Activated CD4-positive, alpha-beta T cell treated with anti-CD3 and anti-CD28 coated beads for 48 hours (primary cell): ENCODE measurements at places on chromosomes 12 and 14.

DNA sequence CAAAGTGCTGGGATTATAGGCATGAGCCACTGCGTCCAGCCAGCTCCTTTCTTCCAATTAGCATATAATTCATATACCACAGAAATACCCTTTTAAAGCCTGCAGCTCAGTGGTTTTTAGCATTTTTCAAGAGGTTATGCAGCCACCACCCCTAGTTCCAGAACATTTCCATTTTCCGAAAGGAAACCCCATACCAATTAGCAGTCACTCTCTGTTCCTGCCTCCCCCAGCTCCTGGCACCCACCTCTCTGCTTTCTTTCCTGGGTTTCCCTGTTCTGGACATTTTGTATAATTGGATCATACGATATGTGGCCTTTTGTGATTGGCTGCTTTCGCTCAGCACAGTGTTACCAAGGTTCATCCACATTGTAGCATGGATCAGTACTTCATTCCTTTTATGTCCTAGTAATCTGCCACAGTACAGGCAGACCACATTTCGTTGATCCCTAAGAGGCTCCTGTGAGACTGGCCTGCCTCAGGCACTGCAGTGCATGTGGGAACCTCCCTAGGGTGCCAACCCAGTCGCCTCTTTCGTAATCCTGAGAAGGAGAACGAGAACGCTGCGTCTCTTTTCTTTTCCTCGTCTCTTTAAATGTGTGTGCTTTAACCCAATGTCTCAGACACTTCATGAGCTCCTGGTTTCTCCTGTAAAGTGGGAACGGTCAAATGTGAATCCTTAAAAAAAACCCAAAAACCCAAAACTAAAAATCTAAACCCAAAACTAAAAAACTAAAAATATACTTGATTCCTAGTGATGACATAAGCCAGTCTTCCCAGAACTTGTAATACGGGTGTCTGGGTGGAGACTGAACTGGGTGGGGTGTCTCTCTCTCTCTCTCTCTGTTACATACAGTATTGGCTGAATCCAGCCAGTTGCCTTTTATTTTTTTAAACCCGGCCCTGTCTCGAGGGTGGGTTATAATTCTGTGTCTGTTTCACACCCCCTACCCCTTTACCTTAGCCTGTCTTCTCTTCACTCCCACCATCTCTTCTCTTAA is 14.7 kb downstream of the AACS start:
- DNase-seq, result no peak

DNA sequence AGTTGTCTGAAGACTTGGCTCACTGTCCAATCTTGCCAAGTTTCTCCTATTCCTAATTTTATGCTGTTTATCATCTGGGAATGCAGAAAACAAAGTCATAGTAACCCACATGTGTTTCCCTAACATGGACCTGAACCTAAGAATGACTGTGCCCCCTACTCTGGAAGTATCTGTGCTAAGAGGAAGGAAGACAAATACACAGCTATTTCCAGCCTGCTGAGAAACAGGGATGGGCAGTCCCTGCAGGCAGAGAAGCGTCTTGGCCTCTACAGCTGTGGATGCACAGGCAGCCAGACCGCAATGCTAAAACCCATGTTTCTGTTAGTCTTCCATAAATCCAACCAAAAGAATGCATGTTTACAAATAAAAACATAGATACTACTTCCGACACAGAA is 56.2 kb downstream of the DUSP16 start:
- no peak for DNase-seq

- DNase-seq, result no peak
Observed at GRCh38 chr14:64807551-64807950, 72.2 kb downstream of the SPTB start.

DNA sequence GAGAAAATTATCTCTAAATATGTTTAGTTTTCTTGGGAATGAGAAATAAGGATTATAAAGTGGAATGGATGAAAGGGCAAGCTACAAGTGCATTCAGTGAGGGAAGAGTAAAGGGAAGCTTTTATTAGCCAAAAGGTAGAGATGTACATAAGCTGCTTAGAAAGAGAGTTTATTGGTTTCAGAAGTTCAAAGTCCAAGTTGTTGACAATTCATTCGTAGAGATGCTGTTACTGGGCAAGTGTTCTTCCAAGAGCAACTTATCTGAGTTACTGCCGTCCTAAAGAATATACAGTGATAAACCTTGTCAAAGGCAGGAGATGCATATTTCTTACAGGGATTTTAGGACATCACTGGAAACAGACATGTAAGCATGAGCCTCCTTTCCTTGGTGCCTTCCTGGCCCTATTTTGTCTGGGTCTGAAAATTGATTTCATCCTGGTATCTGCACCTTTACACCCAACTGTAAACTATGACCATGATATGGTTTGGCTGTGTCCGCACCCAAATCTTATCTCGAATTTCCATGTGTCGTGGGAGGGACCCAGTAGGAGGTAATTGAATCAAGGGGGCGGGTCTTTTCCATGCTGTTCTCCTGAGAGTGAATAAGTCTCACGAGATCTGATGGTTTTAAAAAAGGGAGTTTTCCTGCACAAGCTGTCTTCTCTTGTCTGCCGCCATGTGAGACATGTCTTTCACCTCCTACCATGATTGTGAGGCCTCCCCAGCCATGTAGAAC is 46.8 kb downstream of the TRMT5 start:
- DNase-seq, result no peak

- peak; percentile 46 for DNase-seq
Observed at GRCh38 chr12:65666876-65667275, 157.4 kb upstream of the HMGA2 start.

DNA sequence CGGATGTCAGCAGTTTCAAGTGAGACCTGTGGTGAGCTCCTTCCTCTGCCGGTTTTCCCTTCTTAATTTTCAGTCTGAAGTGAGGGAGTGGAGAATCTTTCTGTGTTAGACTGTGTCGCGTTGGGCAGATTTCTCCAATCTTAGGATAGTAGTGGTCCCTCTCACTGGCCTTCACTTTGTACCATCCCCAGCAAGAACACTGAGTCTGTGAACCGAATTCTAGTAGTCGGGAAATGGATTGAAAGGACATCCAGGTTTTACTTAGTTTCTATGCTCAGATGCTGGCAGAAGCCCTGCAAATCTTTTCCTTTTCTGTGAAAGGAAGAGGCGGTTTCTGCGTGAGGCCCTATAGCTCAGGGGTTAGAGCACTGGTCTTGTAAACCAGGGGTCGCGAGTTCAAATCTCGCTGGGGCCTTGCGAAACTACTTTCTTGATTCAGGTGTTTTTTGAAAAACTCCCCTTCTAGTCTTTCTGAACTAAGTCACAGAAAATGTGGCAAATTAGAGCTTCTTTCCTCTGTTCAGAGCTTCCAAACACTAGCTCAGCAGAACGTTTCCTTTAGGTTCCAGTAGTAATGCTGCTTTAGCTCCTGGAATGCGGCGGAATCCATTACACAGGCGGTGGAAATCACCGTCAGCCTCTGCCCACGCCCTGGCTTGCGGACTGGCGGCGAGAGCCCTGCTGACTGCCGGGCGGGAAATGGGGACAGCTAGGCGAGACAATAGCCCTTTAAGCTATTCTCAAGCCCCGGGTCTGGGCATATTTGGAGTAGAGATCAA is 2.8 kb upstream of the RNASE4 start:
- DNase-seq, result peak; percentile 93

- DNase-seq, result no peak
Observed at GRCh38 chr12:113655919-113656318, 184.2 kb upstream of the LHX5 start.

GRCh38 chr12:47986832-47987231 is 17.4 kb downstream of the COL2A1 start:
- no peak for DNase-seq

GRCh38 chr12:53051881-53052412 is 2.1 kb downstream of the TNS2 start:
- no peak for DNase-seq

DNA sequence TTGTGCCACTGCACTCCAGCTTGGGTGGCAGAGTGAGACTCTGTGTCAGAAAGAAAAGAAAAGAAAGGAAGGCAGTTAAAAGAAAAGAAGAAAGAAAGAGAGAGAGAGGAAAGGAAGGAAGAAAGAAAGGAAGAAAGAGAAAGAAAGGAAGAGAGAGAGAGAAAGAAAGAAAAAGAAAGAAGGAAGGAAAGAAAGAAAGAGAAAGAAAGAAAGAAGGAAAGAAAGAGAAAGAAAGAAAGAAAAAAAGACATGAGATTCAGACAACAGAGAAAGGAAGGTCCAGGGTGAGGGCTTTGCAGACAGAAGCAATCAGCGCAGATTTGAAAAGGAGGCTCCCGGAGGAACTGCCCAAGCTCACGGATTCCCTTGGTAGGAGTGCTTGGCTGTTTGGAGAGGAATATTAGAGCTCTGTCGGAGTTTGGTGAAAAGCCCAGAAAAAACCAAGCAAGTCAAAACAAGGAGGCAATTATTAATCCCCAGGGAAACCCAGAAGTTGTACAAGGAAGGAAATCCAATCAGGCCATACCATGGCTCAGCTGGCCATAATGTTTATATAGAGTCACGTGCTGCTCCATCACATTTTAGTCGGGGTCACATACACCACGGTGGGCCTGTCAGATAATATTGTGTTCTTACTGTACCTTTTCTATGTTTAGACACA is 11.6 kb upstream of the CCDC85C start:
- no peak for DNase-seq

DNA sequence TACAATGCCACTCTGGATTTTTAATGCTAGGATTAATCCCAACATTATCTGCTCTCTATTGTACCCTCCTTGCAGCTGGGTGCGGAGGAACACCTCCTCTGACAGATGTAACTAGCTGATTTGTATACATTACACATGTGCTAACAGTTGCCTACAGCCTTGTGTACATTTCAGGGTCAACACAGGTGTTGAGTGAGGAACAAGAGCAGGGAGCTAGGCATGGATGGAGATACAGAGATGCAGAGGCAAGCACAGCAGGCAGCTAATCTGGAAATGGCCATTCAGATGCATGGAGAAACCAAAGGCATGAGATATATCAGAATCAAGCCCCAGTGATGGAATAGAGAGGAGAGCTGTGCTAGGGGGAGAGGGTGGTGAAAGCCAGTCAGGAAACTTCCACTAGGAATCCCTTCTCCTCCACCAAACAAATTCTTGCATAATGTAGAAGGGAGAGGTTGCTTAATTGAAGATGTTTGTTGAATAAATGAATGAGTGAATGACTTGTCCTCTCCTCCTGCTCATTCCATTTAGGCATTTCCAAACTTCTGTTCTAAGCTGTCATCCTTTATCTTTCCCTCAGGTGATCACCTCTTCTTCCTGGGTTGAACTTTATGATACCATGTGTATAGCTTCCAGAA is 313.2 kb downstream of the ATP23 start:
- no peak for DNase-seq

GRCh38 chr14:22265319-22266141 is 323.5 kb downstream of the DAD1 start:
- no peak for DNase-seq

DNA sequence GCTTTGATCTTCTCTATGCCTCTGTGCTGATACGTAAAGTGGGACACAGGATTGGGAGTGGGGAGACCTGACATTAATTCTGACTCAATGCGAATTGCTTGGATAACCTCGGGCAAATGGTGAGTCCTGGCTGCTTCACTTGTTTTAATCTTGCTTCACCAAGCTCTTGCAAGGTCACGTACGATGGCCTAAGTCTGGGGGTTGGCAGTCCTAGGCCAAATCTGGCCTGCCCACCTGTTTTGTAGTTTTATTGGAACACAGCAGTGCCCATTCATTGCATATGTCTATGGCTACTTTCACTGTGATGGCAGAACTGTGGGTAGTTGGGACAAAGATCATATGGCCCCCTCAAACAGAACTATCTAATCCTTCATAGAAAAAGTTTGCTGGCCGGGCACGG is 13.4 kb downstream of the CLSTN3 start:
- DNase-seq, result no peak

DNA sequence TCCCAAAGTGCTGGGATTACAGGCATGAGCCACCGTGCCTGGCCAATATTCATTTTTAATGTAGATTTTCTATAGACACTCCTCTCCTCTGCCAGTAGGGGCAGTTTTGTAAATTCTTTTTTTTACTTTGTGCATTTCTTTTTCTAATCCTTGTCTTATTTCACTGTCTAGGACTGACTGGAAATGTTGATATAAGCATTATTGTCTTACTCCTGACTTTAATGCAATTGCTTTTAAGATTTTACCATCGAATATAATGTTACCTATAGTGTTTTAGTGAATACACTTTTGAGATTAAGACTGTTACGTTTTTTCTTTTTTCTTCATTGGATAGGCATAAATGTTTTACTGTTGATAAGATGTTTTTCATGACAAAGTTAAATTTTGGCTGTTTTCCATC is 35.4 kb upstream of the EMP1 start:
- DNase-seq, result no peak

DNA sequence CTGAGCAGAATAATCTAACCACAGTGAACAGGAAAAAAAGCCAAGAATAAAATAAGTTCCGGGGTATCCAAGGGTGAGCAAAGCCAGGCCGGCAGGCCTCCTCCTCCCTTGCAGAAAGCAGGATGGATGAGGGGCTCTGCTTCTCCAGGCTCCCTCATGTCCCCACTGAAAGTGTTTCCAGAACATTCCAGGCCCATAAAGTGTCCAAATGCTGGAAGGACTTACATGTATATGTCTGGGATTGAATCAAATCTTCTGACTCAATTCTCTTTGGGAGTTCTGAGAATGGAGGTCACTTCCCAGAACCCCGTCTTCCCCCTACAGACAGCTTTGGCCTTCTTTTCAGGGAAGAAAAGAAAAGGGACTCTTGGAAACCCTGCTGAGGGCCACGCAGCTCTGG is 25.0 kb upstream of the BDKRB1 start:
- DNase-seq, result no peak

- no peak for DNase-seq
Observed at GRCh38 chr14:105933238-105933637, 406.9 kb downstream of the TMEM121 start.

GRCh38 chr14:39875028-39875427 is 442.8 kb upstream of the FBXO33 start:
- no peak for DNase-seq

DNA sequence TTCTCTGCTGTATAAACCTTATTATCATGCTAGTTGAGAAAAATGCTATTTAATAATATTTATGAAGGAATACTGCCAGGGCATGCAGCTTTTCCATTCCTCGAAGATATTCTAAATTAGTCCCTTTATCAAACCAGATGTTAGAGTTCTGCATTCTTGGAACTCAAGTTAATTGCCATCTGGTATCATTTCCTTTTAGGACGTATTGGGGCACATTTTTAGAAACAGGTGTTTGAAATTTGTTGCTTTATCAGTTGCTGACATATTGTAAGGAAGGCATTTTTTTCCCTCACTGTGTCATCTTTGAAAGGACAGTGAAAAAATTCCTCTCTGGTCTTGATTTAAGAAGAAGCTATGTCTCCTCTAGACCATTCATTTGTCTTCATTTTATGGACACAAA is 471.2 kb upstream of the PRICKLE1 start:
- DNase-seq, result no peak

DNA sequence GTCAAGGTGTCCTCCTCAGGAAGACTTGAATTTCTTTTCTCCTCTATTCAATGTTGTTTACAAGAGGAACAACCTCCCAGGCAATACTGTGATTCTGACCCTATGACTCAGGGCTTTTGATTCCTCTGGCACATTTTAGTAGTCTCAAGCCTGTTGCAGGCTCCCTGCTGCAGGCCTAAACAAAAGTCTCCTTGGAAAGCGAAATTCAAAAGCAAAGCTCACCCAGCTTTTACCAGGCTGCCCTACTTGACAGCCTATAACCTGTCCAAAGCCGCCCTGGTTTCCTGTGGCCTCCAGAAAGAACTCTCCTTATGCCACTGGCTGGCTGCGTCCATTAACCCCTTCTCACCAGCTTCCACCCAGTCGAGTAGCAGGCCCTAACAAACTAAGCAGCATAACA is 11.6 kb downstream of the FGD6 start:
- DNase-seq, result no peak

GRCh38 chr14:103317251-103317650 is 16.8 kb upstream of the EIF5 start:
- no peak for DNase-seq

- no peak for DNase-seq
Observed at GRCh38 chr14:75319021-75319420, 40.4 kb downstream of the FOS start.
